ENCODE measurements at places on chromosomes 11 and 22.

DNA sequence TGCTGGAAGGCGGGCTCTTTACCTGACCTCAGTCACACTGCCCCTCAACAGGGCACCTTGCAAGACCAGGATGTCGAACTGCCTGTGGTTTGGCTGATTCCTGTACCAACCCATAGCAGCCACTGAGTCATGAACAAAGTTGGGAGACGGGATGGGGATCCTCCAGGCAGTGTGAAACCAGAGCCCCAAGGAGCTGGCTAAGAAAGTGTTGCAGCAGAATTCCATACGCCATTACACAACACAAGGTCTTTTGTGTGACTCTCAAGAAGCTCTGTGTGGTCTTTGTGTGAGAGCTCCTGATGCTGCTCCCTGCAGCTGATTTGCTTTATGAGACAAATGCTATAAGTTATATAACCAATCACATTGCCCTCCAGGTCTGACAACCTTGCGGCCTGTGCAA, 617.7 kb downstream of the OPCML start:
- no peak for DNase-seq

DNA sequence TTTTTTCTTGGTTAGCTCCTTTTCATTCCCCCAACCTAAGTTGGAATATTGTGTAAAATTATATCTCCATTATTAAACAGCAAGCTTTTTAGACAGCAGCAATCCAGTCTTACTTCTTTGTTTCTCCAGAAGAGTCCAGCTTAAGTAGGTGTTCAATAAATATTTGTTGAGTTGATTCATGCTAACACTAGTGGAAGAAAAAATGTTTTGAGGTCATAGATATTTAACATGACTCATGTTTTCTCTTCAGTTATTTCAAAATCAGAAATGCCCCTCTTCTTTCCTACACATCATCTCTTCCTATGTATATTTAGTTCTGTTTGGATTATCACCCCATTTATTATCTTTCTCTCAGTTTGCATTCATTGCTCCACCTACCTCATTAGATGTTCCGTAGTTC, 20.3 kb downstream of the CCDC83 start:
- no peak for DNase-seq

DNA sequence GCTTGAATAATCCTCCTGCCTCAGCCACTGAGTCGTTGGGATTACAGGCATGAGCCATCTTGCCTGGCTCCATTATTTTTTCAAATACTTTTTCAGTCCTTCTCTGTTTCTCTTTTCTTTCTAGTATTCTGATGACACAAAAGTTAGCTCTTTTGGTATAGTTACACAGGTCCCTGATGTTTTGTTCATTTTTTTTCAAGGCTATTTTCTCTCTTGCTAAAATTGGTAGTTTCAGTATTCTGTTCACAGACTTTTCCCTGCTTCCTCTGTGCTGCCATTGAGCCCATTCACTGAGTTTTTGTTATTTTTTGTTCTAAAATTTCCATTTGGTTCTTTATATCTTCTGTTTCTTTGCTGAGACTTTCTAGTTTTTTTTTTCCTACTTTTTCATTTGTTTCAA, 166.5 kb downstream of the UVRAG start:
- DNase-seq, result no peak

GRCh38 chr22:34454598-34454997, 534.3 kb upstream of the LARGE1 start:
- DNase-seq, result no peak

- DNase-seq, result no peak
These were observed 929 bp downstream of the PRDM10 start for GRCh38 chr11:130001461-130002351.

DNA sequence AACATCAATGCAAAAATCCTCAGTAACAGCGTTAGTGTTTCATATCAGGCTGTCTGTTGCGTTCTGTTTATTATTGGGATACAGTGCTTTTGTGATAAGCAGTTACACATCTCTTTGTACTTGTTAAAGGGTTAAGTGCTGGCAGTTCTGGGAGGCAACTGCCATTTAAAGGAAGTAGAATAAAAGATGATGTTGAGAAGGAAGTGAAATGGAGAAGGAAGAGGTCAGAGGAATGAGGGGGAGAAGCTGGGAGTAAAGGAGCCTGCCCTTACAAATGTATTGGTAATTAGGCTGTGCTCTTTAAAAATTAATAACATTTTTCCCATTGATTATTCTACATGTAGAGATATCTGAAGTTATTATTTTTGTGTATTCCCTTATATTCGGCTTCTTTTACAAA, 674.7 kb downstream of the NTM start:
- no peak for DNase-seq

DNA sequence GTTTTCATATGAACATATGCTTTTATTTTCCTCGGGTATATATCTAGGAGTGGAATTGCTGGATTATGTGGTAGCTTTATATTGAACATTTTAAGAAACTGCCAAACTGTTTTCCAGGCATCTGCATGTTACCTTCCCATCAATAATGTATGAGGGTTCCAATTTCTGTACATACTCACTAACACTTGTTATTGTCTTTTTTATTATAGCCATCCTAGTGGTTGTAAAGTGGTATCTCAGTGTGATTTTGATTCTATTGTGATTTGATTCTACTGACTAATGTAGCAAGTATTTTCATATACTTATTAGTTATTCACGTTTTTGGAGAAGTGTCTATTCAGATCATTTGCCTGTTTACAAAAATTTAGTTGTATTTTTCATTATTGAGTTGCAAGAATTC, 2.0 kb downstream of the ANO5 start:
- DNase-seq, result no peak

DNA sequence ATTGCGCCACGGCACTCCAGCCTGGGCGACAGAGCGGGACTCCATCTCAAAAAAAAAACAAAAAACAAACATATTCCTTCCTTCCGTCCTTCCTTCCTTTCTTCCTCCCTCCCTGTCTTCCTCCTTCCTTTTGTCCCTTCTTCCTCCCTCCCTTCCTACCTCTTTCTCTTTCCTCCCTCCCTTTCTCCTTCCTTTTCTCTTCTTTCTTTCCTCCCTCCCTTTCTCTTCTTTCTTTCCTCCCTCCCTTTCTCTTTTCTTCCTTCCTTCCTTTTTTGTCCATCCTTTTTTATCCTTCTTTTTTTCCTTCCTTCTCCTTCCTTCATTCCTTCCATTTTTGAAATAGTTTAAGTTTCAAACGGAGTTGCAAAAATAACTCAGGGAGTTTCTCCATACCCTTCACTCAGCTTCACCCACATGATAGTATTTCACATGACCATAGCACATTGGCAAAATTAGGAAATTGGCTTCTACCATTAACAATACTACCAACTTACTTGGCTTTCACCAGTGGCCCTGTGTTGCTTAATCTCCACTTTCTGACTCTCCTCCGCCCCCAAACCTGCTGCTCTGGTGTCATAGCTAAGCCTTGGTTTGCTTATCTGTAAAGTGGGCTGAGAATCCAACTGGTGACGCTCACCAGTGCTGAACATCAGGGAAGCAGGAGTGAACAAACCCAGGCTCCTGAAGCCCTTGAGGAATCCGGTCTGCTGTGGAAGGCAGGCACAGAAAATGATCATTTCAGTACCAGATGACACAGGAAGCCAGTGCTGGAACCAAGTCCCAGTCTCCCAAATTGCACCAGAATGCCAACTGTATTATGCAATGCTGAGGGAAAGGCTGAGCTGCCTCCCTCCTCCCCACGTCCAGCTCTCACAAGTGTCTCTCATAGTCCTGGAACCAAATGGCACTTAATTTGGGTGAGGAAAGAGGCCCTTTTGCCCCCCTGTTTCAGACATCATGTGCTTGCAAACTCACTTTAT, 17.2 kb upstream of the CRYBB3 start:
- no peak for DNase-seq

GRCh38 chr22:22428222-22429098, 80.1 kb downstream of the ZNF280B start:
- DNase-seq, result no peak

- DNase-seq, result no peak
These were observed 24.7 kb upstream of the PANX2 start for GRCh38 chr22:50145721-50146438.

DNA sequence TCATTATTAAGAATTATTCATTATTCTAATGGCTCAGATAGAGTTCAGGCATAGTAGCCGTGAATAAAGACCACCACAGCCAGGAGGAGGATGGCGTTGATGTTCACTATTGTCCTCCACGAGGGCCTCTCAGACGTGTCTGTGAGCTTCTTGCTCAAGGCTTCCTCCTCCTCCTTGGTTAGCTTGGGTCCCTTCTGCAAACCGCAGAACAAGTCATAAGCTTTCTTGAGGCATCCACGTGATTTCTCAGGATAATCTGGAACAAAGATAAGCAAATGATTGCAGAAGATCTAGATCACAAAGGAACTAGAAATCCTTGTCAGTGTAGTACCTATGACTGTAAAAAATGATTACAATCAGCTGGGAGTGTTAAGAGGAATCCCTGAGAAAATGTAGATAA, 13.6 kb upstream of the RFPL2 start:
- no peak for DNase-seq

DNA sequence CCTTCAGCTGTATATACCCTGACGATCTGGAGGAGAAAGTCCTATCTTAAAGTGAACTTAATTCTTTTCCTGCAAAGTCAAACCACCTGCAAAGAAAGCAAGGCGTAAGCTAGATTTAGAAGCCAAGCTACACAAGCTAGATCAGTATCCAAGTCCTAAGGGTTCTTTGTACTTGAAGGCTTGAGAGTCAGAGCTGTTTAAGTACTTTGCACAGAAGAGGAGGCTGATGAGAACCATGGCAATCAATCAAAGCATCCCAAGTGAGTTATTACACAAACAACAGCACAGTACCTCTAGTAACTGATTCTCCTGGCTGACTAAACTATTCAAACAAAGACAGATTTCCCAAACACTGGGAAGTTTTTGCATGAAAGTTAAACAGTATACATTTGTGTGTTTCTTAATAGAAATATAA, 1.9 kb downstream of the CDON start:
- no peak for DNase-seq

DNA sequence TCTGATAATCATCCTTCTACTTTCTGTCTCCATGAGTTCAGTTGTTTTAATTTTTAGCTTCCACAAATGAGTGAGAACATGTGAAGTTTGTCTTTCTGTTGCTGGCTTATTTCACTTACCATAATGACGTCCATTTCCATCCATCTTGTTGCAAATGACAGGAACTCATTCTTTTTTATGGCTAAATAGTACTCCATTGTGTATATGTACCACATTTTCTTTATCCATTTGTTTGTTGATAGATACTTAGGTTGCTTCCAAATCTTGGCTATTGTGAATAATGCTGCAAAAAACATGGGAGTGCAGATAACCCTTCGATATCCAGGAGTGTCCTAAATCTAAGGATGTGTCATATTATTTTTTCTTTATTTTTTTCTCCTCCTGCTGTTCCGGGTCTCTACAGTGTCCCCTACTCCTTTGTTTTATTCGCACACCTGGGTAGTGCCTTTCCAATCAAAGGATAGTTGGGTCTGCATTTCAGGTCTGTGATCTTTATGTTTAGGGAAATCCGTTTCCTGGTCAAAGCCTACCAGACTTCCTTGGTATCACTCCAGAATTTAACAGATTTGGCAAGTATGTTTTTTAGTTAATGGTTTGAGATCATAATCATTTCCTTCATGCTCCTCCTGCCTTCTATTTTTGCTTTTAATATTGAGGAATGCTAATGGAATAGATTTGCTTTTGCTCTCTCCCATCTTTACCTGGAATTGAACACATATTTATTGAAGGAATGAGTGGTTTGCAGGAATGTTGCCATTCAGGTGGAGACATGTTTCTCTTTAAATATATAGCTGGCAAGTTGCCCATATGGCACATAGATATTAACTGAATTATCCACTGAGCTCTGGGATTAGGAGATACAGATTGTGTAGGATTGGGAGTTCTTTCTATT, 53.7 kb downstream of the ARHGEF12 start:
- DNase-seq, result no peak

Data from activated CD4-positive, CD25-positive, alpha-beta regulatory T cell treated with anti-CD3 and anti-CD28 coated beads, Interleukin-2, amount 50 U/mL, for 72 hours (primary cell).